ENCODE measurements at places on chromosomes 6 and 20. TPM values are rescaled to one million over a fixed set of nuclear protein-coding genes. Genes with fewer than 3 reads are reported as not detected.

- no peak overlapping the region for H3K27ac ChIP-seq
- DNase-seq, result no peak
- H3K4me3 ChIP-seq, result no peak overlapping the region
These were observed 71.4 kb downstream of the PLCB4 start for GRCh38 chr20:9140162-9140760.

- no peaks in the 10 kb centered on the region for H3K27me3 ChIP-seq
- H3K4me1 ChIP-seq, result no peaks in the 10 kb centered on the region
- no peak overlapping the region for H3K27ac ChIP-seq
- H3K36me3 ChIP-seq, result no peaks in the 10 kb centered on the region
These were observed 443.1 kb upstream of the OPRM1 start for GRCh38 chr6:153595903-153596302.

DNA sequence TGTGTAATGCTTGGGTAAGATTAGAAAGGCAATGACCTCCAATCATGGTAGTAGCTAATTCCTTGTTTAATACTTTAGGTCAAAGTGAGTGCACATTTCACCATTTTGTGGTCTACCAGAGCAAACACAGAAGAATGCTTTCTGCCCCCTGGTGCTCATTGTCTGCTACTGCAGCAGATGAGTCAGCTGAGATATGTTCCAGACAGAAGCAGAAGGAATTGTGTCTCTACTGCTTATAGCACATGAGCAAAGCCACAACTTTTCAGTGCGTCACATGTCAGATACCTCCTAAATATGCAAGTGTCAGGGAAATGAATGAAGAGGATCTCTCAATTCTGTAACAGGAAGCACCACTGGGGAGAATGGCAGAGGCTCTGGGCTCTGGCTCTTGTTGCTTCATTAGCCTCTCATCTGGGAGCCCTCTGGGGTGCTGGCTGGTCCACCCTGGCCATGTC lies 308.9 kb downstream of the ALDH8A1 start:
- H3K4me3 ChIP-seq, result no peak overlapping the region
- no peak overlapping the region for H3K27ac ChIP-seq
- no peaks in the 10 kb centered on the region for H3K4me1 ChIP-seq

DNA sequence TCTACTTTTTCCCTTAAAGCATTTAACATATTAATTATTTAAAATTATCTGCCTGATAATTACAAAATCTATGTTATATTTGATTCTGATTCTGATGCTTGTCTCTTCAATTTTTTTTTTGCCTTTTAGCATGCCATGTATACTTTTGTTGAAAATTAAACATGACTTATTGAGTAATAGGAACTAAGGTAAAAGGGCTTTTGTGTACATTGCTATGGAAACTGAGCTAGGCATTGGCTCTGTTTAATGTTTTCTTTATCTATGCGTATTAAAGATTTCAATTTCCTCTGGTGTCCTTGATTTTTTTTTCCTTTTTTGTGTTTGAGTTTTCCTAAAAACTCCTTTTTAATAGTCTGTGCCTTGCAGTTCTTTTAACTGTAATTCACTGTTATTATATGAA lies 805.2 kb downstream of the DHX35 start:
- no peaks in the 10 kb centered on the region for H3K36me3 ChIP-seq
- H3K27ac ChIP-seq, result no peak overlapping the region
- no peak overlapping the region for H3K4me3 ChIP-seq
- no peak for DNase-seq
- no peaks in the 10 kb centered on the region for H3K4me1 ChIP-seq

GRCh38 chr6:102501615-102502014 lies 1108.1 kb downstream of the GRIK2 start:
- no peaks in the 10 kb centered on the region for H3K27me3 ChIP-seq
- no peak for DNase-seq
- H3K27ac ChIP-seq, result no peak overlapping the region
- no peaks in the 10 kb centered on the region for H3K4me1 ChIP-seq
- H3K4me3 ChIP-seq, result no peak overlapping the region

GRCh38 chr20:45359069-45359405 lies 3.9 kb upstream of the SYS1 start:
- H3K4me3 ChIP-seq, result peak overlapping the region; percentile 45
- no peaks in the 10 kb centered on the region for H3K27me3 ChIP-seq
- peaks cover 5% of the 10 kb centered on the region for H3K4me1 ChIP-seq
- H3K36me3 ChIP-seq, result no peaks in the 10 kb centered on the region
- peak overlapping the region; percentile 97 for H3K27ac ChIP-seq

GRCh38 chr6:98458708-98459107 lies 375.7 kb upstream of the POU3F2 start:
- H3K36me3 ChIP-seq, result no peaks in the 10 kb centered on the region
- no peaks in the 10 kb centered on the region for H3K4me1 ChIP-seq
- no peaks in the 10 kb centered on the region for H3K27me3 ChIP-seq

- H3K27me3 ChIP-seq, result no peaks in the 10 kb centered on the region
- no peak overlapping the region for H3K4me3 ChIP-seq
- H3K36me3 ChIP-seq, result no peaks in the 10 kb centered on the region
- H3K27ac ChIP-seq, result no peak overlapping the region
- H3K4me1 ChIP-seq, result peaks cover 3% of the 10 kb centered on the region
These were observed 44.7 kb downstream of the MBOAT1 start for GRCh38 chr6:20167601-20168000.

- no peaks in the 10 kb centered on the region for H3K4me1 ChIP-seq
- DNase-seq, result no peak
- H3K4me3 ChIP-seq, result no peak overlapping the region
- no peak overlapping the region for H3K27ac ChIP-seq
- no peaks in the 10 kb centered on the region for H3K36me3 ChIP-seq
- no peaks in the 10 kb centered on the region for H3K27me3 ChIP-seq
These were observed 13.3 kb downstream of the GRM4 start for GRCh38 chr6:34132486-34133185.

DNA sequence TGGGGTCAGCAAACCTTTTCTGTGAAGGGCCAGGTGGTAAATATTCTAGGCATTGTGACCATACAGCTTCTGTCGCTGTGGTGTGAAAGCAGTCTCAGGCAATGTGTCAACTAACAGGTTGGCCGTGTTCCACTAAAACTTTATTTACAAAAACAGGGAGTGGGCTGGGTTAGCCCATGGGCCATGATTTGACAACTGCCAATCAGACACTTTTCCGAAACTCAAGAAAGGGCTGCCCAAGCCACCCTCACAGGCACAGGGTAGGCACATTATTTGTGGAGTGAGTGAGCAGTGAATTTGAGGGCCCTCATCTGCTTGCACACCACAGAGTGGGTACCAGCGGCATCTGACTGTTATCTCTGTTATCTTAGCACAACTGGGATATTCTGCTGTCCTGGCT lies 290.3 kb downstream of the TAF4 start:
- DNase-seq, result no peak
- H3K4me1 ChIP-seq, result no peaks in the 10 kb centered on the region
- H3K4me3 ChIP-seq, result no peak overlapping the region
- H3K27ac ChIP-seq, result no peak overlapping the region
- no peaks in the 10 kb centered on the region for H3K36me3 ChIP-seq

- DNase-seq, result no peak
- H3K4me1 ChIP-seq, result no peaks in the 10 kb centered on the region
- no peaks in the 10 kb centered on the region for H3K36me3 ChIP-seq
These were observed 107.5 kb downstream of the QKI start for GRCh38 chr6:163522033-163522432.

DNA sequence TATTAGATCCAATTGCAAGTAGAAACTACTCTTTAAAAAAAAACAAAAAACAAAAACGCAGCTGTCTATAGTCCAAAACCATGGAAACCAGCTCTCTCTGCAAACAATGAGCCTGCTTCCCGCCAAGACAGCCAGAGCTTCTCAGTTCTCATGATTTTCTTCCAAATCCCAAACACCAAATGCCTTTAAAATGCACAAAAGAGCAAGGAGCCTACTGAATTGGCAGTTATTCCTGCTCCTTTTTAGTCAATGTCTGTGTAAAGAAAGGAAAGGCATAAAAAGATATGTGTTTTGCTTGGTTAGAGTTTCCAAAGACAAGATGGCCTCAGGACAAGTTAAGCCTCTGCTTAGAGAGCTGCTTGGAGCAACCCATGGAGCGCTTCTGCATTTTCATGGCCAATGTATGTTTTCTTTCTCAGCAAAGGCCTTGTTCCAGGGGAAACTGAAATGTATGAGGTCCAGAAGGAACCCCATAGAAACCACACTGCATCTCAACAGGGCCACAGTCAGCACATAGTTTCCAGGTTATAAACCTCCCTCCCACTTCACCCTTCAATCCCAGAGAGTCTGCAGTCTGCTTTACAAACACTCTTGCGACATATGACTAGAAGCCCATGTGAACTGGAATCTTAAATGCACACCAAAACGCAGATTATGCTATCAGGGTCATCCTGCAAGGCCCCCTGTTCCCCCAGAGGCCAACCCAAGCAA lies 209.3 kb upstream of the TAB2 start:
- no peaks in the 10 kb centered on the region for H3K27me3 ChIP-seq
- no peak for DNase-seq
- H3K4me1 ChIP-seq, result no peaks in the 10 kb centered on the region
- H3K27ac ChIP-seq, result no peak overlapping the region

DNA sequence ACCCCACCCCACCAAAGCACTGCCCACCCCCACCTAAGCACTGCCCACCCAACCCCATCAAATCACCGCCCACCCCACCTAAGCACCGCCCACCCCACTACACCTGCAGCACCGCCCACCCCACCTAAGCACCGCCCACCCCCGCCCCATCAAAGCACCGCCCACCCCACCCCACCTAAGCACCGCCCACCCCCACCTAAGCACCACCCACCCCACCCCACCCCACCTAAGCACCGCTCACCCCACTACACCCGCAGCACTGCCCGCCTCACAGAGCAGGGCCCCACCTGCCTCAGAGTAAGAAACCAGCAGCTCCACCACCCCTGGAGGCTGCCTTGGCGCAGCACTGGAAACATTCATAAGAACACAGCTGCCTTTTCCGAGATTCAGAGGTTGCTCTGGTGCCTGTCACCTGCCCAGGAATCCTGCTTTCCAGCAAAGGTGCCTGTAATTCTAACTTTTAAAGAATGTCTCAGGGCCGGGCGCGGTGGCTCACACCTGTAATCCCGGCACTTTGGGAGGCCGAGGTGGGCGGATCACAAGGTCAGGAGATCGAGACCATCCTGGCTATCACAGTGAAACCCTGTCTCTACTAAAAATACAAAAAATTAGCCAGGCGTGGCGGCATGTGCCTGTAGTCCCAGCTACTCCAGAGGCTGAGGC lies 148.2 kb downstream of the BMP7 start:
- no peaks in the 10 kb centered on the region for H3K4me1 ChIP-seq
- H3K4me3 ChIP-seq, result no peak overlapping the region
- no peak for DNase-seq
- no peaks in the 10 kb centered on the region for H3K36me3 ChIP-seq

- no peak overlapping the region for H3K27ac ChIP-seq
- H3K4me1 ChIP-seq, result no peaks in the 10 kb centered on the region
- no peaks in the 10 kb centered on the region for H3K27me3 ChIP-seq
- H3K36me3 ChIP-seq, result no peaks in the 10 kb centered on the region
- no peak for DNase-seq
- no peak overlapping the region for H3K4me3 ChIP-seq
These were observed 68.6 kb downstream of the ZDHHC14 start for GRCh38 chr6:157449610-157450009.

GRCh38 chr6:23659125-23659524 lies 466.9 kb upstream of the NRSN1 start:
- DNase-seq, result no peak
- no peaks in the 10 kb centered on the region for H3K4me1 ChIP-seq
- no peaks in the 10 kb centered on the region for H3K36me3 ChIP-seq
- H3K27me3 ChIP-seq, result no peaks in the 10 kb centered on the region

DNA sequence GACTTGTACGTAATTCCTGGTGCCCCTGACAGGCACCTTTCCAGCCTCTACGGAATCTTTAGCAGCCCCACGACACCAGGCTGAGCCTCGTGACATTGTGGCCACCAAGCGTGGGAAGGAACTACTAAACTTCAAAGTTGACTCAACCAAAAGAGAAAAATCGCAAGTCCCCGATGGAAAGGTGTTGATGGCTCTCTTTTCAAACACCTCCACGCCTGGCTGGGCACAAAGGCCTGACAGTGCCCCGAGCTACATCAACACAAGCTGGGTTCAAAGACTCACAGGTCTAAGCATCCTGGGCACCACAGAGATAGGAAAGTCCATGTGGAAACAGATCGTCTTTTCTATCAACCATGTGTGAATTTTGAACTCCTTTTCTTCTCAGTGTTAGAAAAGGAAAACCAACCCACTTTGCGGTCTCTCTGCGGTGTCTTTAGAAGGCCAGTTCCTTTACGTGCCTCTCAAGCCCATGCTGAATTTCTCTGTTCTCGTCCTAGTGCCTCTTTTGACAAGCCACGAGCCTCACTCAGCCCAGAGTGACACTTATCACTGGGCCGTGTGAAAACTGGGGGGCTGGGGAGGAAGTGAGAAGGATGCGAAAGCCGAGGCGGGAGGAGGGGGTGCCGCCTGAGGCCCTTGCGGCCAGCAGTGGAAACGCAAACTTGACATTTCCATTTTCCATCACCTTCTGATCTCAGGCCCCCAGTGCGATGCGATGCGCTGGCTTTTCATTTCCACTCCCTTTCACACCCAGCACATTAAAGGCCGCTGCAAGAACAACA lies 59.4 kb downstream of the GFOD1 start:
- no peaks in the 10 kb centered on the region for H3K4me1 ChIP-seq
- no peaks in the 10 kb centered on the region for H3K36me3 ChIP-seq
- no peak for DNase-seq
- peak overlapping the region; percentile 3 for H3K27ac ChIP-seq

GRCh38 chr6:75124983-75125382 lies 80.9 kb downstream of the COL12A1 start:
- no peak overlapping the region for H3K4me3 ChIP-seq
- H3K4me1 ChIP-seq, result no peaks in the 10 kb centered on the region
- no peaks in the 10 kb centered on the region for H3K27me3 ChIP-seq
- no peaks in the 10 kb centered on the region for H3K36me3 ChIP-seq
- no peak for DNase-seq
- no peak overlapping the region for H3K27ac ChIP-seq

GRCh38 chr6:2655844-2656433 lies 94.8 kb downstream of the MYLK4 start:
- no peak overlapping the region for H3K4me3 ChIP-seq
- no peak overlapping the region for H3K27ac ChIP-seq
- no peaks in the 10 kb centered on the region for H3K4me1 ChIP-seq
- H3K36me3 ChIP-seq, result no peaks in the 10 kb centered on the region

GRCh38 chr6:30766461-30767157 lies 22.3 kb upstream of the IER3 start:
- H3K4me3 ChIP-seq, result no peak overlapping the region
- no peak for DNase-seq
- peaks cover 7% of the 10 kb centered on the region for H3K4me1 ChIP-seq
- H3K27me3 ChIP-seq, result no peaks in the 10 kb centered on the region
- H3K27ac ChIP-seq, result no peak overlapping the region

OR2J3 gene
- total RNA-seq, result not detected

JPH2 gene
- 16.4 TPM for total RNA-seq

POLR3F gene
- total RNA-seq, result 10.1 TPM

EPB41L1 gene
- 66.4 TPM for total RNA-seq

CFAP206 gene
- 0.64 TPM for total RNA-seq

DNAH8 gene
- not detected for total RNA-seq

RNF5 gene
- 70.5 TPM for total RNA-seq

FOXO3 gene
- total RNA-seq, result 181 TPM

Measured in breast epithelium (tissue), 4 donors.